ENCODE measurements at places on chromosomes 16 and 17.
A peak's percentile ranks its signal among the peaks of the same experiment; 100 is the strongest.

GRCh38 chr17:15303268-15303667 is 38.1 kb downstream of the TEKT3 start:
- no peak for DNase-seq

- DNase-seq = no peak
Measured at GRCh38 chr17:67136191-67137025, 92.1 kb downstream of the CACNG1 start.

DNA sequence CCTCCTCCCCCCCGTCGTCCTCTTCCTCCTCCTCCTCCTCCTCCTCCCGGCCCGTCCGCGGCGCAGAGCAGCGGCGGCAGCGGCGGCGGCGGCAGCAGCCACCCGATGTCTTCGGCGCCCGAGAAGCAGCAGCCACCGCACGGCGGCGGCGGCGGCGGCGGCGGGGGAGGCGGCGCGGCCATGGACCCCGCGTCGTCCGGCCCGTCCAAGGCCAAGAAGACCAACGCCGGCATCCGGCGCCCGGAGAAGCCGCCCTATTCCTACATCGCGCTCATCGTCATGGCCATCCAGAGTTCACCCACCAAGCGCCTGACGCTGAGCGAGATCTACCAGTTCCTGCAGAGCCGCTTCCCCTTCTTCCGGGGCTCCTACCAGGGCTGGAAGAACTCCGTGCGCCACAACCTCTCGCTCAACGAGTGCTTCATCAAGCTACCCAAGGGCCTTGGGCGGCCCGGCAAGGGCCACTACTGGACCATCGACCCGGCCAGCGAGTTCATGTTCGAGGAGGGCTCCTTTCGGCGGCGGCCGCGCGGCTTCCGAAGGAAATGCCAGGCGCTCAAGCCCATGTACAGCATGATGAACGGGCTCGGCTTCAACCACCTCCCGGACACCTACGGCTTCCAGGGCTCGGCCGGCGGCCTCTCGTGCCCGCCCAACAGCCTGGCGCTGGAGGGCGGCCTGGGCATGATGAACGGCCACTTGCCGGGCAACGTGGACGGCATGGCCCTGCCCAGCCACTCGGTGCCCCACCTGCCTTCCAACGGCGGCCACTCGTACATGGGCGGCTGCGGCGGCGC is at the start of gene FOXF1:
TSS of gene FOXF1 (plus strand) at position 63 of the 797 bp plus-strand sequence. CDS start at position 106, 43 bp downstream.
- DNase-seq = no peak

GRCh38 chr16:73545290-73545689 is 497.4 kb upstream of the ZFHX3 start:
- DNase-seq = no peak

DNA sequence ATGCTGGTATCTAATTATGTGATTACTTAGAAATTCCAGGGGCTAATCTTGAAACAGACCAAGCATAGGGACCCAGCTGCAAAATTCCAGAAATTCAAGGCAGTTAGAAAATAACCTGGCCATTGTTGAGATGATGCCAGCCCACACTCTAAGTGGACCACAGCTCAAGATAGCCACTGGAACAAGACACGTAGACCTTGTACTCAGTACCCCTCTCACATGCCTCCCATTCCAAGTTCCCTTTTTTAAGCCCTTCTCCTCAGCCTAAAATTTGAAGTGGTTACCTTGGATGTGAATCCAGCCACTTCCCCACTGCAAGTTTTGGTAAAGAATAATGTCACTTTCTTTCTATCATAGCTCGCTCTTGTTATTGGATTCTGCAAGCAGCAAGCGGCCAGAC is 4.1 kb upstream of the ZNF19 start:
- DNase-seq = no peak

DNA sequence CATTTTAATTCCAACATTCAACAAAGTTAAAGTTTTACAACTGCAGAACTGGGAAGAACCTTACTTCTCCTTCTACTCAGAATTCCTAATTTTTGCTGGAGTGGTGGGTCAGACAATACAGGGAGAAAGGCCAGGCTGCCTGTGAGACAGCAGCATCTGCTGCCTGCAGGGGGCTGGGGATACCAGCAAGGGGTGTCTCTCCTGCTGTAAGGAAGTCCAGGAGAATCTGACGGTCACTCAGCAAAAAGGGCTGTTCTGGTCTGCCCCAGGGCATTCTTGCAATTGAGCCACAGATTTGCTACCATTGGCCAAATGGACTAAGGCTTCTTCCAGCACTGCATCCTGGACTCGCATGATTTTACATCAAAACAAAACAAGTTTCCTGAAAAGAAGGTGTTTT is 426.6 kb upstream of the CDH11 start:
- DNase-seq = no peak

- no peak for DNase-seq
Measured at GRCh38 chr17:17511881-17512858, 16.0 kb upstream of the RASD1 start.

- DNase-seq = no peak
Measured at GRCh38 chr17:8166731-8167130, 4.0 kb upstream of the VAMP2 start.

GRCh38 chr17:4899341-4900230 is at the start of gene C17orf107:
TSS of gene C17orf107 (plus strand) at chr17:4899536. CDS start at chr17:4899763, 227 bp downstream.
- peak; percentile 84 for DNase-seq

GRCh38 chr17:73955616-73956015 is 247.9 kb upstream of the RPL38 start:
- DNase-seq = no peak

DNA sequence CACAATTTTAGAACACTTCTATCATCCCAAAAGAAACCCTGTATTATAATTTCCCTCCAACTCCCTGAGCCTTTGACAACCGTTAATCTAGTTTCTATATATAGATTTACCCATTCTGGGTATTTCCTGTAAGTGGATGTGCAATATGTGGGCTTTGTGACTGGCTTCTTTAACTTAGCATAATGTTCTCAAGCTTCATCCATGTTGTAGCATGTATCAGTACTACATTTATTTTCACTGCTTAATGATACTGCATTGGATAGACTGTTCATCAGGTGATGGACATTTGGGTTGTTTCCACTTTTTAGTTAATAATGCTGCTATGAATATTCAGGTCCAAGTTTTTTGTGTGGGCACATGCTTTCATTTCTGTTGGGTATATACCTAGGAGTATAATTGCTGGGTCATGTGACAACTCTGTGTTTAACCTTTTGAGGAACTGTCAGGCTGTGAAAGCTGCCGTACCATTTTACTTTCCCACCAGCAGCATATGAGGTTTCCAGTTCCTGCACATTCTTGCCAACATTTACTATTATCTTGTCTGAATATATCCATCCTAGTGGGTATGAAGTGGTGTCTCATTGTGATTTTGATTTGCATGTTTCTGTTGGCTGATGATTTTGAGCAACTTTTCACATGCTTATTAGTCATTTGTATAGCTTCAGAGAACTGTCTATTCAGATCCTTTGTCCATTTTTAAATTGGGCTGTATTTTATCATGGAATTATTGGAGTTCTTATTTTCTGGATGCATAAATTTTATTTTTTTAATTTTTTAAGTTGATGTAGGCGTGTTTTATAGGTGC is 16.4 kb downstream of the REXO5 start:
- no peak for DNase-seq

- DNase-seq = no peak
Measured at GRCh38 chr16:74216319-74216718, 80.3 kb upstream of the PSMD7 start.

DNA sequence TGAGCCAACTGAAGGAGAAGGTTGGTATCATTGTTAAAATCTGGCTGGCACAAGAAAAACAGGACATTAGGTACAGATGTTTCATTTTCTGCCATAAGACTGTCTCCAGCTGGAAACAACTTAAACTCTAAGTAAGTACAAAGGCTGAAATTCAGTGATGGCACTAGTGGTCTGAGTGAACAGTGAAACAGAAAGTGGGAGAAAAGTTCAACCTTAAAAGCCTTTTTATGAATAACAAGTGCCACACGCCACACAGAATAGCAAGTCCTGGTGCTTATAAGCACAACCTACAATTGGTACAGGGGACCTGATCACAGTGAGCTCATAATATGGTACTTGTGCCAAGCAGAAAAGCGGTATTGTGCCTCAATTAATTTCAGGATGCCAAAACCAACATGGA is 56.7 kb downstream of the CEP112 start:
- no peak for DNase-seq

GRCh38 chr17:64150237-64151015 is 20.5 kb upstream of the ERN1 start:
- DNase-seq = no peak

GRCh38 chr17:70053241-70054234 is 21.5 kb upstream of the KCNJ16 start:
- DNase-seq = no peak

DNA sequence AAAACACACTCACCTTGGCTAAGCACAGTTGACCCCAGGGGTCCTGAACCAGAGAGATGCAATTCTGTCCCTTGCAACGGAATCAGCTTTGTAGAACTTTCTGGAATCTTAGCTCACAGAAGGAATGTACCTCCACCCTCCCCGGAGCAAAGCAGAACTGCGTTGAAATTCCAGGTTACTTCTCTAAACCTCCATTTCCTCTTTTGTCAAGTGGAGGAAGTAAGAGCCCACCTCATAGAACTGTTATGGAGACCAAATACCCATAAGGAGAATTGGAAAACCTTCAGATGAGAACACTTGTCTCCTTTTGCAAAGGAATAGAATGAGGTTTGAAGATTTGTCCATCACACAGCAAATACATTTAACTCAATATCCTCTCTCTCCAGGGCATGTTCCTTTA is 86.6 kb upstream of the RBBP6 start:
- no peak for DNase-seq

- DNase-seq = no peak
Measured at GRCh38 chr17:19415311-19415710, 4.3 kb downstream of the RNF112 start.

GRCh38 chr16:80125677-80126076 is 415.1 kb upstream of the DYNLRB2 start:
- no peak for DNase-seq

DNA sequence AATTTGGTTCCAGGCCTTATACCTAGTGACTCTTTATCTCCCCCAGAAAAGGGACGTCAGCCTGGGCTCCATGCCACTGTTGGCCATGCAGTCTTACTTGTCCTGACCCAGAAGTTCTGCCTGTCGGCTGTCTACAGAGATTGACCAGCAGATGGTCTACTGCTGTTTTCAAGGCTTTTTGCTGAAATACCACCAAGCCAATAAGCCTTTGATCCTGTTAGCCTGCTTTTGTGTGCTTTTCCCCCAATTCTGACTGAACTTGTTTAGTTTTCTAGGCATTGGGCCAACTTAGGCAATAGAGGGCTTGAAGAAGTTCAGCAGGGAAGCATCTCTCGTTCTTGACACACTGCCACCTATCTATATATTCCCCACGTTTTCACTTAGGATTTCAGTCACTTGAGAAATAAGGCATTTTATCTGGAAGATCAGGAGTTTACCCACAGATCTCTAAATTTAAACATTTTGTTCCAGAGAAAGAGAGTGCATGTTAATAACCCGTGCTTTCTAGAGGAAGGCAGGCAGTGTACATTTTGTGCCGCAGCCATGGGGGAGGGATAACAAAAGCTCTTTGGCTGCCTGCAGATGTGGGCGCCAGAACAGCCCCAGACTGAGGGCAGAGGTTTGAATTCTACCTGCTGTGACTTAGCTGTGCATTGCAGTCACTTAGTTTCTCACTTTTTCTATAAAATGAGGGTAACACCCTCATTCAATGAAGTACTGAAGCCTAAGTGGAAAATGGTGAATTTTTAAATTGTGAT is 12.3 kb upstream of the CARMIL2 start:
- no peak for DNase-seq

DNA sequence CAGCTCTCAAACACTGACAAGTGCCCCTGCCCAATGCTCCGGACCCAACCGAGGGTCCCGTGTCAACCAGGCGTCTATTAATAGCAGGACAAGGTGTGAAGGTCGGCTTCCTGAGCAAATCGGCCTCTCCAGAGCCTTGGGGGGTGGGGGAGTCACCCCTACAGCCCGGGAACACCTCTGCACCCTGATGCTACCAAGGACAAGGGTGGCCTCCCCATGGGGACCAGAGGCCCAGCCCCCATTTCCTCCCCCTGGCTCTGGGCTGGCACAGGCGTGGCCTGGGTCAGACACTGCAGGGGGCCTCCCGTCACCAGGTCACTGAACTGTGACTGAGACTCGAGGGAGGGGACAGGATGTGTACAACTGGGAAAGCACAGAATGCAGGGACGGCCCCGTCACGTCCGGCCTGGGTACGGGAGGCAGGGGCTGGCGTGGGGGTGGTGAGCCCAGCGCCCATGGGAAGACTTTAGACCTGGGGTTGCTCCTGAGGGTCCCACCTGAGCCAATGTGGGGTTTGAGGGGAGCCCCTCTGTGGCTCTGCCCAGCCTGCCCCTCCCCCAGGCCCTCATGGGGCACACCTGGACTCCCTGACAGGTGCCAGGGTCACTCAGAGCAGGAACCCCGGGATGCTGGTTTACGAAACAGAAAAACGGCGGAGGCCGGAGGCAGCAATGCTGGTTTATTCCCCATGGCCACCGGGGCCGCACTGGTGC is 579 bp upstream of the CYBA start:
- peak; percentile 67 for DNase-seq

- DNase-seq = no peak
Measured at GRCh38 chr17:18988546-18989173, 15.9 kb downstream of the FAM83G start.

GRCh38 chr17:58492238-58493121 is 4.3 kb upstream of the HSF5 start:
- no peak for DNase-seq

- peak; percentile 91 for DNase-seq
Measured at GRCh38 chr17:48107137-48108055, at the start of gene SNX11. TSS of gene SNX11 (plus strand) at chr17:48107766. CDS start at chr17:48112044, 4,278 bp downstream.

GRCh38 chr16:55120408-55120807 is 189.7 kb downstream of the IRX5 start:
- DNase-seq = no peak

DNA sequence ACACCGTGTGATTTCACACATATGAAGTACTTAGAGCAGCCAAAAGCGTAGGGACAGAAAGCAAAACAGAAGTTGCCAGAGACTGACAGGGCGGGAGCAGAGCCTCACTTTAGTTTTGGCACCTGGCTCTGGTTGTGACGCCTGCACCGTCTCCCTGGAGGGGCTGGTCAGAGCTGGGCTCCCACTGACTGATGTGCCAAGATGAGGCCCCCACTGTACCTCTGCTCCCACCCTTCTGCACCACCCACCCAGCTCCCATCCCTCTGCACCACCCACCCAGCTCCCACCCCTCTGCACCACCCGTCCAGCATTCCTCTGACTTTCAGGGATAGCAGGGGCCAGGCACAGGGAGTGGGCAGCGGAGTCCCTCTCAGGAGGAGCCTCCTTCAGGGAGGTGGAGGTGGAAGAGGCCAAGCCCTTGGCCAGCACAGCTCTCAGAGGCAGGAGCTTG is 3.2 kb upstream of the PRSS21 start:
- no peak for DNase-seq

- DNase-seq = no peak
Measured at GRCh38 chr17:7340179-7340578, 3.9 kb downstream of the ACAP1 start.

- DNase-seq = no peak
Measured at GRCh38 chr16:535446-536405, 8.2 kb downstream of the CAPN15 start.

DNA sequence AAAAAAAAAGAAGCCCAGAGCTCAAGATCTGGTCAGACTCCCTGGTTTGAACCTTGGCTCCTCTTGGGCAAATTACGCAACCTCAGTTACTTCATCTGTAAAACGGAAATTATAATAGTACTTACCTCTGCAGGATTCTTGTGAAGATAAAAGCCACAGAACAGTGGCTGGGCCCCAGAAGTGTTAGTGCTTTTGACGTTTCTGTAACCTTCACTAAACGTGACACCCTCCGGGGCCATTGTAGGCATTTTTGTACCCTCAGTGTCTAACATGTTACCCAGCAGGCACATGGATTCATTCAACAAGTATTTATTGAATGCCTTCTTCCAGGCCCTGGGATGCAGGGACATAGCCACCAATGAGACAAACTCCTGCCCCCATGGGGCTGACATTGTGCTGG is 58.0 kb downstream of the PITPNC1 start:
- DNase-seq = peak; percentile 82

- no peak for DNase-seq
Measured at GRCh38 chr17:37286430-37286829, 89.4 kb upstream of the C17orf78 start.
